Neuronal stem cell (in vitro differentiated cells): ENCODE measurements at places on chromosomes 16 and 17.

DNA sequence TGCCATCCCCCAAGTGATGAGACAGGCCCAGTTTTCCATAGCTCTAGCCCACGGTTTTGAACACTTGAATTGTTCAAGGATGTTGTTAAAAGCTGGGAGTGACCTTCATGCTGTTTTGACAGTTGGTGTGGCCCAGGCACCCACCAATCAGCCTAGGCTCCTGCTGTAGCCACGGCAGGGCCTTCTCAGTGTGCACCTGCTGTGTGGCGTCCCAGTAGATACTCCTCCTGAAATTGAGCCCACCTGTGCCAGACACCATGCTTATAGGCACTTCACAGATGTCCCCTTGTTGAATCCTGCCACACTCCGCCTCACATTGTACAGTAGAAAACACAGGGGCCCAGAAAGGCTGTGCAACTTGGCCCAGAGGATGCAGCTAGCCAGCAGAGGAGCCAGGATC is 86.4 kb downstream of the SOCS1 start:
- no peak for DNase-seq

- DNase-seq: no peak
Observed at GRCh38 chr16:55734665-55735064, 78.9 kb downstream of the SLC6A2 start.

GRCh38 chr17:34584805-34585416 is 5.5 kb downstream of the TMEM132E start:
- DNase-seq: no peak

GRCh38 chr17:78908426-78908825 is 5.4 kb upstream of the CEP295NL start:
- no peak for DNase-seq

DNA sequence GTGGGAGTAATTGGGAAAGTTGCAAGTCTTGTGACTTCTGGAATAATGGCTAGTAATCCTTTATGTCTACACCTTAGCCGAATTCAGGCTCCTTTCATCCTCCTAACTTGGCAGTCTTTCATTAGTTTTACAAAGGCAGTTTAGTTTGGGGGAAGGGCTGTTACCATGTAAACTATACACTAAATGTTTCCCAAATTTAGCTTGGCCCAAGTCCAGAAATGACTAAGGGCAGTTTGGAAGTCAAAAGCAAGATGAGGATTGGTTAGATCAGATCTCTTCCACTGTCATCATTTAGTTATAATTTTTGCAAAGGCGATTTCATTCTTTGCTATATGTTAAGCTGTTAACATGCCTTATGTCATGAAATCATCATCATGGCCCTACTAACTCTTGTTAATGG is 115.4 kb upstream of the CACNG3 start:
- DNase-seq: no peak

DNA sequence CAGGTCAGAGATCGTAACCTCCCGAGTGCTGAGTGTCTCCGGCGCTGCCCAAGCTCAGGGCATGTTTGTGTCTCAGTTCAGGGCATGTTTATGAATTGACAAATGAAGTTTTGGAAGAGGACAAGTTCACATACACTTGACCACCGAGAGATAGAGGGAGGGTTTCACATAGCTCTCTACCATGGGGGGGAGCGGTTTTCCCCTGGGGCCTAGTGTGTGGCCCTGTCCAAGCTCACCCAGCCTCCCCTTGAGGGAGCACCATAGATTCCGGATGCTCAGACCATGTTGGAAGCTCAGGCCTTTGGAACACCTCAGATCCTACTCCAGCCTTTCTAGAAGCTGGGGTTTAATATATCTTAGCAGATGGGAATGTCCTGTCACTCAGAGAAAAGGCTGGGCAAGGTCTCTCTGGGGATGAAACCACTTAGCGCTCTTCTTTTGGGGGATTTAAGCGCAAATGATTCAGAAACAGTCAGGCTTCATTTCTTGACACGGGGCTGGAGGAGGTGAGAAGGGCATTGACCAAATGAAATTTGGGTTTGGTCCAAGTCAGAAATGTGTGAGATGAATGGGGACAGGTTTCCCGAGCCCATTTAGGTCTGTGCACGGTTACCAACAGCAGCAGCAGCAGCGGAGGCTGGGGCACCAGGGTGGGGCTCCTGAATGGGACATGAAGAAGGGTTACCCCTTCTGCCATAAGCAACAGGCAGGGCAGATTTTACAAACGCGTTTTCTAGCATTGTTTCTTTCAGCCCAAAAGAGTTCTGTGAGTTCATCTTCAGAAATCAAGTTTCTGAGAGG is 96.6 kb downstream of the METRNL start:
- DNase-seq: no peak

- no peak for DNase-seq
Observed at GRCh38 chr16:83762141-83762991, 45.4 kb upstream of the HSBP1 start.

GRCh38 chr17:6099492-6099891 is 29.3 kb downstream of the WSCD1 start:
- DNase-seq: no peak

DNA sequence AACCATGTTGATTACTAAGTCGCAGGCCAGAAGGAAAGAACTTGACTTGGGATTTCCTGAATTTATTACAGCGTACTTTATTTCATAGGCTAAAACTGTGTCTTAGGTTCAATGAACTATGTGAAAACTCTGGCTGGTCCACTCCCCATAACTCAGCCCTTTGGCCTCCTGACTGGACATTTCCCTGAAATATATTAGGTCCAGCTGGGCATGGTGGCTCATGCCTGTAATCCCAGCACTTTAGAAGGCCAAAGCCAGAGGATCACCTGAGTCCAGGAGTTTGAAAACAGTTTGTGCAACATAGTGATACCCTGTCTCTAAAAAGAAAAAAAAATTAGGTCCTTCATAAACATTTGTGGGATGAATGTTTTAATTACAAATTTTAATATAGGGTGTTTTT is 97.0 kb downstream of the CYLD start:
- no peak for DNase-seq

GRCh38 chr16:57690782-57691471 is 3.7 kb upstream of the DRC7 start:
- DNase-seq: no peak

DNA sequence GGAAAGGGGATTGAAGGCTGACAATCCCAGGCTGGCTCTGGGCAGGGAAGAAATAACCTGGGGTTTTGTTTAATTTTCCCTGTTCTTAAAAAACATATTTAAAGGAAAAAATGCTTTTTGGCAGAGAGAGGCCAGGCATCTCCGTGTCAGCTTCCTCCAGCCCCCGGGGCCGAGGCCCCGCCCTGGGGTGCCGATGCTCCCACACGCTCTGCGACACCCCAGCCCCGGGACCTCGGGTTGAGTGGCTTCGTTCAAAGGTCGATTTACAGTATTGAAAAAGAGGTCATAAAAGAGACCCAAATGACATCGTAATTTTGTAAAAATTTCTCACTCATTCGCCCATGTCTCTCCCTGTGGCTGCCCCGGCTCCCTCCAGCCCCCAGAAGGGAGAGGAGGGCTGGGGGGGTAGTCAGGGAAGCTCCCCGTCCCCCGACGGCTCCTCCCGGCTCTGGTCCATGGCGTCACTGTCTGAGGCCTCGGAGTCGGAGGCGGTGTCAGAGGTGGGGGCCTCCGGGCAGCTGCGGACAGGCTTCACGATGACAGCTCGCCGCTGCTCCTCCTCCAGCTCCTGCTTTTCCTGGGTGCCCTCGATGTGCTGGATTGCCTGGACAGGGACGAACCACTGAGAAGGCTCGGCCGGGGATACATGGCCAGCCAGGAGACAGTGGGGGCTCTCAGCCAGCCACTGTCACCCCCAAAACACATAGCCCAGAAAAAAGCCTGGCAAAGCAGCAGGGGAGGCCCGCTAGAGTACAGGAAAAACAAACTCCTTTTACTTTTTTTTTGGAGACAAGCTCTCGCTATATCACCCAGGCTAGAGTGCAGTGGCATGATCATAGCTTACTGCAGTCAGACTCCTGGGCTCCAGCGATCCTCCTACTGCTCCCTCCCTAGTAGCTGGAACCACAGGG is 14.9 kb downstream of the TFAP4 start:
- DNase-seq: no peak

- no peak for DNase-seq
Observed at GRCh38 chr16:17204644-17205043, 266.1 kb downstream of the XYLT1 start.

DNA sequence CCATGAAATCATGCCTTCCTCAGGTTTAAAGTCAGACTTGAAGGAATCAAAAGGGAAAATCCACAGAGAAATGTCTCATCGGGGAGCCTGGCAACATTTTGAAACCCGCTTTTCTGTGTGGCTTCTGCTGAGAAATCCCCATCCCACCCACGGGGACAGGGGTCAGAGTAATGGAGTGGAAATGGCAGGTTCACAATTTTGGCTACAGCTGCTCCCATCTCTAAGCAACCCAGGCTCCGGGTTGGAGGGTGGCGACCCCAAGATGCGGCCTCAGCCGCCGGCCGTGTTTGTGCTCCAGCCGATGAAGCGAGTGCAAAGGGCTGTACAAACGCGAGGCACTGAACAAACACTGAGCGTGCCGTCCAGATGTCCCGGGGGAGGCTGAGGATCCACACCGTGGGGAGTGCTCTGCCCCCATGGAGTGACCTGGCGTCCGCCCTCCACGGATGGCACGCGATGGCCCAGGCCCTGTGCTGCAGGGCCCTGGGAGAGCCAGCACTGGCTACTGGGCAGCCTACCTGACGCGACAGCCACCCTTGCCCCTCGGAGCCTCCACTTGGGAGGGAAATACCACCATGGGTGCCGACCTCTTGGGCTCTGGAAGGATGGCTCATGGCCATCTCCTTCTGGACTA is 22.2 kb downstream of the SLC43A2 start:
- DNase-seq: no peak

DNA sequence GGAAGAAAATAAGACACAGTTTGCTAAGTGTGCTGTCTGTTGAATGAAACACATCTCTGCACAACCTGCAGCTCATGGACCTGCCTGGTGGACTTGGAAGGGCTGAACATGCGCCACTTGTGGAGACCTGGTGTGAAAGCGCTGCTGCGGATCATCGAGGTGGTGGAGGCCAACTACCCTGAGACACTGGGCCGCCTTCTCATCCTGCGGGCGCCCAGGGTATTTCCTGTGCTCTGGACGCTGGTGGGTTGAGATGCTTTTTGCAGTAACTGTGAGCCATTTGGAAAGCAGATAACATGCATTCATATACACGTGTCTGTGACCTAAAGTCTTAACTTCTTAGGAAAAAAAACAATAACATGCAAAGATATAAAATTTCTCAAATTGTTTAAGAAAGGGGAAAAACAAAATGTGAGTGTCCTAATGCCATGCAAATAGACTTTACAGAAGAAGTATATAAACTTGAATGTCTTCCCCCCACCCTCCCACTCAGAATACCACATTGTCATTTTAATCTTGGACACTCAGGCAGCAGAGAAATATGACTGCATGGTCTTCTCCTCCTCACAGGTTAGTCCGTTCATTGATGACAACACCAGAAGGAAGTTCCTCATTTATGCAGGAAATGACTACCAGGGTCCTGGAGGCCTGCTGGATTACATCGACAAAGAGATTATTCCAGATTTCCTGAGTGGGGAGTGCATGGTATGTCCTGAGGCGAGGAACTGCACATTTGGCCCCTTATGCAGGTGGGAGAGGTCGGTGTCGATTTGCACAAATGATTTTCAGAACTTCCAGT is 65.6 kb downstream of the SEC14L1 start:
- DNase-seq: no peak

GRCh38 chr17:44910231-44911106 is 4.8 kb downstream of the GFAP start:
- no peak for DNase-seq

DNA sequence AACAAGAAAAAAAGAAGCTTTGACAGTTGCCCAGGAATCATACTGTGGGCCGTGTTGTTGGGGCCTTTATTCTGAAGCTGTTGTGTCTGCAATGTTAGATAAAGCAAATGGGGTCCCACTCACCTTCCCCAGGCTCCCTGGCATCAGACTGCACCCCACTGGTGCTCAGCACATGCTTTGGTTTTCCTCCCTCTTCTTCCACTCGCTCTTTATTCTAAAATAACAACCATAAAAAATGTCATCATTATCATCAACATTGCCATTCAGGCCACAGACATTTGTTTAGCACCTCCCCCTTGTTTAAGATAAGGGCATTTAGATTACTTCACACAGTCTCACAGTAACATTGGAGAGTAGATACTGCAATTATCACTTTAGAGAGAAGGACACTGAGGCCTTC is 8.2 kb downstream of the MYLK3 start:
- no peak for DNase-seq

DNA sequence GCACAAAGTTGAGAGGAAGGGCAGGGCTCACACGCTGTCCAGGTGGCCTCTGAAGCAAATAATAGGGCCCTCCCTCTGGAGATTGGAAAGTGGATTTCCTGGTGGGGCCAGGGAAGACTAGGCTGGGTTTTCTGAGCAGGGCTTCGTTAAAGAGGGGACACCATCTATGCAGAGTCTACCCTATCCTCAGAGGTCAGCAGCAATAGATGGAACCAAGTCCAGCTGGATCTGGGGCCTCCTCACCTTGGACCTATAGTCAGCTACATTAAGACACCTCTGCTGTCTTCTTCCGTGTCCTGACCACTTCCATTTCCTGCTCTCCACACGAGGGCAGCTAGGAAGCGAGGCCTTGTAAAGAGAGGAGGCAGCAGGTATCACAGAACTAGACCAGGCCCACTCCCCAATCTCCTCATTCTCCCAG is 14.7 kb upstream of the ST6GALNAC1 start:
- no peak for DNase-seq
